Natural killer cell treated with Interleukin-12 subunit alpha and Interleukin-12 subunit beta and Interleukin-15 and Interleukin-18, amount 100 ng/mL, for 72 hours (primary cell): ENCODE measurements at places on chromosomes 1 and 21.

GRCh38 chr1:116880917-116881316 is 28.8 kb upstream of the PTGFRN start:
- no peak for DNase-seq

- DNase-seq, result no peak
These were observed 1.5 kb upstream of the NCAM2 start for GRCh38 chr21:20996421-20997310.

DNA sequence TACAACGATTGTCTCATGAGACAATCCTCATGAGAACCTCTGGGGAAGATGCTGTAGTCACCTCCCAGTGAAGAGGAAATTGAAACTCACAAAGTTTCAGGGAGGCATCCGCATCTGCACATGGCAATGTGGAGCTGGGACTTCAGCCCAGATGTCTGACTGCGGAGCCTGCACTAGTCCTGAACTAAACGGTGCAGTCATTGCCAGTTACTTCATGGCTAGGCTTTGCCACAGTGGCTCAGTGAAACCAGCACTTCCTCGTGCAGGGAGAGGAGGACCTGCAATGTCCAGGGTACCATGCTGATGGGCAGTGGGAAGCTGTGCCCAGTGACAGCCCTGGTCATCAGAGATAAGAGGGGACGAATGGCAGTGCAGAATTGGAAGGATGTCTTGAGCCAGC is 40.7 kb upstream of the ETS2 start:
- no peak for DNase-seq

DNA sequence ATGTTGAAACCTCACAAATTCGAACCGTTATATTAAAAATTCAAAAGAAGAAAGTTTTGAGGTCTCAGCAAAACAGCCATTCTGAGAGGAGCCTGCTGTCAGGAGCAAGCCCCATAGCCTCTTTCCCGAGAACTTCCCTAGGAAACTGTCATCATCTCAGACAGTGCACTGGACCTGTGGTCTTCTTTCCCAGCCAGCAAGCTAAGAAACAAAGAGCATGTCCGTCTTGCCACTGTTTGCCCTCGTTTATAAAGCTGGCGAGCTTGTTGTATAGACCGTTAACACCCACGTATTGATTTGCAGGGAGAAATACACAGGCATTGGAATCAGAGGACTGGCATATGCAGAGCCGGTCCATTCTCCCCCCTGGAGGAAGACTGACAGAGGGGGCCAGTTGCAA is 407.0 kb downstream of the NPHP4 start:
- DNase-seq, result no peak

DNA sequence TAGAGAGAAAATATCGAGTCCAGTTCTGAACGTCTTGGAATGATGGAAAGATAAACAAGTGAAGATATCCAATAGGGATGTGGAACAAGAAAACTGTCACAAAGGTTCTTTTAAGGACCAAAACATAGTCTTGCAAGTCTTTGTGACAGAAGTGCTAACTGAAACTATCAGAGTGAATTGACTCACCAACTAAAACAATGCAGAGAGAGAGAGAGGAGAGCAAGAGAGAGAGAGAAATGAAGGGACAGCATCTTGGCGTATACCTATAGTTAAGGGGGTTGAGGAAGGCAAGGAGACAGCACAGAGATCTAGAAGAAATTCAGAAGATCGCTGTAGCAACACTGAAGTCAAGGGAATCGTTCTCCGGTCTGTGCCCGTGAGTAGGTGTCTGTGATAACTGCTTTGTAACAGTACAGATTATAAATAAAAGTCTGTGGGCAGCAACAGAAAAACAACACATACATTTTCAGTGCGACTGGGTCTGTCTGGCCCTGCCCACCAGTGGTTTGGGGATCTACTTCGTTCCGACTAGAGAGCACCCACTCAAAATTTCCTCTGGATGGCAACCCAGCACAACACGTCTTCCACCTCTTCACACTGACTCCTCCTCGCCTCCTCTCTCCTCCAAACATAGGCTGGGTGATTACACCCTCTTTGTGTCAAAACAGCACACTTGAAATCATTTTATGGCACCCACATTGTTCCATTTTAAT is 4.8 kb upstream of the COA6 start:
- DNase-seq, result no peak
